Cardiac muscle cell (in vitro differentiated cells and primary cell): ENCODE measurements at places on chromosomes 4 and X.
A peak's percentile ranks its signal among the peaks of the same experiment; 100 is the strongest.

DNA sequence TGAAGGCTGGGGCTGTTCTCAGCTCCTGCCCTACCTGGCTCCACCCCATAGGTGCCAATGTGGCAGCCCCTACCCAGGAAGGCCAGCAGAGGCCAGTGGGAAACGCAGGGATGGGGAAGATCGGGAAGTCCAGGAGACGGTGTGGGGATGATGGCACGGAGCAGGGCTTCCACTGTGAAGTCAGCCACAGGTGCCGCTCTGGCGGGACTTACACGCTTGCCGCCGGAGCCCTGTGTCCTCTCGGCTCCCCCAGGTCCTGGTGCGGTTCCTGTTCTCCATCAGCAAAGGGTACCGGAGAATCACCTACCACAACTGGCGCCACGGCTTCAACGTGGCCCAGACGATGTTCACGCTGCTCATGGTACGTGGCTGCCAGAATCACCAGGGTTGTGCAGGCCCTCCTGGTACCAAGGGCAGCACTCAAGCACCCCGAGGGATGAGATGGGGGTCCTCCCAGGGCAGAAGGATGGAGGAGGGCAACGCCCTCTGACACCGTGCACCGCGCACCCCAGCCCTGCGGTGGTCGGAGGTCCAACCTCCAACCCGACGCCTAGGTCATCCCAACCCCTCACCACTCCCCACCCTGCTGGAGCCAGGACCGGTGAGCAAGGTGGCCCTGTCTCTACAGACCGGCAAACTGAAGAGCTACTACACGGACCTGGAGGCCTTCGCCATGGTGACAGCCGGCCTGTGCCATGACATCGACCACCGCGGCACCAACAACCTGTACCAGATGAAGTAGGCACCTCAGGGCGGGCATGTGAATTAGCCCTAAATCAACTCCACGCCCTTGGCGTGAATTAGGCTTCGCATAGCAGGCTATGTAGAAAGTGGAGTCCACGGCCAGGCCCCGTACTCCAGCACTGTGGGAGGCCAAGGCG lies 12.0 kb downstream of the ATP5ME start:
- DNase-seq = no peak

GRCh38 chr4:57194068-57194611 lies 84.0 kb upstream of the IGFBP7 start:
- DNase-seq = peak; percentile 24

DNA sequence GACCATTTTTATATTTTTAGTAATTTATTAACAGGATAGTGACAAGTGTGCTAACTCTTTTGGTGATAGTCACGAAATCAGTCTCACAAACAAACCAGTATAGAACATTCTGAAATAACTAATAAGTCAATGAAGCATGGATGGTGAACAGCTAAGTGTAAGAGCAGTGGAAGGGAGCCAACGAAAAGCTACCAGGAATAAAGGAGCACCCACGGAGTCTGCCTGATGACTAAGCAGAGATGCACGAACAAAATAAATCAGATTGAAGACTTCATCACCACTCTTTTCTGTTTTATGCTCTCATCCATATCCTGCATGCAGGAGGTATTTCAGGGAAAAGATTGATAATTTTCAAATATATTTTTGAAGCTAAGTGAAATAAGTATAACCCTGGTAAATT lies 891.1 kb upstream of the HS3ST1 start:
- DNase-seq = peak; percentile 54

DNA sequence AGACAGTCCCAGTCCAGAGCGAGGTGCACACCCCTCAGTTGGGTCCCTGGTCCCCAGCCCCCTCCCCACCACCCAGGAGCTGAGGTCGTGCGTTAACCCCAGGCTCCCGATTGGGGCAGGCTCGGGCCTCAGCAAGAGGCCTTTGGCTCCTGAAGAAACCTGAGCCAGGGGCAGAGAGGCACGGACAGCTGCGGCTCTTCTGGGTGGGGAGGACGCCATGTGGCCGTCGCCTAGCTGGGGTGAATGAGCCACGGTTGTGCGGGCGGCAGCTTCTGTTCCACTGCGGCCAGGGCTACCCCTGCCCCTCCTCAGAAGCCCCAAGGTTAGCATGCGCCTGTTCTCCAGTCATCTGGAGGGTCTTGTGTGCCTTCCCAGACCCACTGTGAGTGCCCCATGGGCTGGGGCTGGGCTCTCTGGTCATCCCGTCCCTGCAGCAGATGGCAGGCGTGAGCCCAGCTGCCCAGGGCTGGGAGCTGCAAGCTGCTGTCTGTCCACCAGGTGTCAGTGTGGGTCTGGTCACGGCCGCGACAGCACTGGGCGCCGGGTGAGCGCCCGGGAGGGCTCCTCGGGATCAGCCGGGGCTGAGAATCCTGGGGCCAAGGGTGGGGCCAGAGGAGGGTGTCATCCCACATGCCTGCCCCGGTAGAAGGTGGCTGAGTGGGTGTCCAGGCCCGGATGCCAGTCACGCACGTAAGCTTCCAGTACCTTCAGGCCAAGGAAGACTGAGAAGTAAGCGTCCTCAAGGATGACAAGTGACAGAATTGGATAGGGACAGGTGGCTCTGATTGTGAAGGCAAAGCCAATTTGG lies 21.9 kb downstream of the ATP2B3 start:
- peak; percentile 70 for DNase-seq

DNA sequence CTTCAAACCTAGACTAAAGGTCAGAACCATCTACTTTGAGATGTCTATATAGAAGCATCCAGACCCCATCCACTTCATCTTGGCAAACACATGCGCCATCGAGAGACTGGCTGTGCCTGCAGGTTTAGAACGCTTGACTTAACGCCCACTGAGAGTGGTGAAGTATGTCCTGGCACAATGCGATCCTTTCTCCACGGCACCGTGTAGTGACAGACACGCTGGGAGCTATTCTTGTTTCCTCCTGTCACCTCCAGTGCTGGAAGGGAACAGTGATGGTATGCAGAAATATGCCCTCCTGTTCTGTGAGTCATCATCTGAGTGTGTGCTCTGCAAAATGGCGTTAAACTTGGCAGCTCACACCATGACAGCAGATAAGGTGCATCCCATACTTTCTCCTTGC lies 330.2 kb downstream of the NLGN4X start:
- no peak for DNase-seq

DNA sequence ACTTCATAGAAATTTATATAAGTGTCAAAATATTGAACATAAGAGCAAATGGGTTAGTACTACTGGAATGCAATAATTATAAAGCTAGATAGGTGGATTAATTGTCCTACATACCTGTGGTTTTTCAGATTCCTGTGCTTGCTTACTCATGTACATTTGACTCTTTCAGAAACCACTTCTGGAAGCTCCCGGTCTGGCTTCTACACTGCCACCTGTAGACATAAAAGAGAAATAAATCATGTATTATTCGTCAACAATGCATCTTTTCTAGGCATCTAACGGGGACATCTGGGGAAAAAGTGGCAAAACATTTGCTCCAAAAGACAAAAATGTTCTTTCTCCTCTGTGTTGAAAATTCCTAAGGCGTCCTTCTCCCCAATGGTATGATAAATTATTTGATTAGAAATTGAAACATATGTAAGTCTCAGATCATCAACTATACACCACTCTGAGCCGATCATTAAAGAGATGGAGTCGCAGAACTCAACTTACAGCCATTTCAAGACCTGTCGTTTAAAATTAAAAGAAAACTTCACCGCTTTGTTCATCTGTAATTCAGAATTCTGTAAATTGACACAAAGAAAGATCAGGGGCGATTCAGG lies 648.7 kb upstream of the DIPK2B start:
- peak; percentile 30 for DNase-seq

DNA sequence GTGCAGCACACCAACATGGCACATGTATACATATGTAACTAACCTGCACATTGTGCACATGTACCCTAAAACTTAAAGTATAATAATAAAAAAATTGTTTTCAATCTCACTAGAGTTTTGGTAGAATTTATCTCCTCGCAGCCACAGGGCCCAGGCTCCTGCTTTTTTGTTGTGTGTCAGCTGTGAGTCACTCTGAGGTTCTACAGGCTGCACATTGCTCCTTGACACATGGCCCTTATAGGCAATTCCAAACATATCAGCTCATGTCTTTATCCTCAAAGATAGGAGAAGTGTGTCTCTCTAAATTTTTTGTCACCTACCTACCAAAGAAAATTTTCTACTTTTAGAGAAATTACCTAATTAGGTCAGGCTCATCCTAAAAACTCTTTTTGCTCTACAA lies 252.1 kb upstream of the ADGRL3 start:
- DNase-seq = no peak

DNA sequence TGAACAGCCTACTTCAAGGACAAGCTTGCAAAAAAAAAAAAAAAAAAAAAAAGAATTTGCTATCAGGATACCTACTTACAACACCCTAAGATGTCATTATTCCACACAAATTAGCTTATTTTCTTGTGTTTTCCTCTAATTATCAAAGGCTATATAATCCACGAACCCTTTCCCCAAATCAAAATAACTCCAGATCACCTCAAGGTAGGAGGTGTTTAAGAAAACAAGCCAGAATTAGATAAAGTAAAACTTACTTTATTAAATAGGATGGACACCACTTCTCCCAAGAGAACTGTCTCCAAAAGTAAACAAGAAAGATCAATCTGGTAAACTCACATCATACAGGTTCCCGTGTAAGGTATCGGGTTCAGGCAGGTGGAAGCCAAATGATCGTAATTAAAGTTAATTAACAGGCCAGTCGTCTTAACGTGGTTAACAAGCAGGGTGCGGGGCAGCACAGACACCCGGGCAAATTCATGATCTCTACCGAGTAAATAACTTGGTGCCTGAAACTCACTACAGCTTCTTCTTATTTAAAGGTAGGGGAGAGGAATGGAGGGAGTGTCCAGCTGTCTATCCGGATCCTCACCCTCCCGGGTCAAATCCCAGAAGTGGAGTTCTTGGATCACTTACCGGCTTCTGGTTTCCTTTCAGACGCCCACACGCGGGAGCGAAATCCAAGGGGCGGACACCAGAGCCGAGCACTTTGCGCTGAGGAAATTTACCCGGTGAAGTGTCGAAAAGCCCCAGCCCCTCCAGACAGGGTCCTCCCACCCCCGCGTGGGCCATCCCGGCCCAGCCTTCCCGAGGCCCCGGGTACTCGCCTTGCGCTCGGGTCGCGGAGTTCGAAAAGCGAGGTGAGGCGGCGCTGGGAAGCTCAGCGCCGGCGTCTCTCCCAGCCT lies 708 bp downstream of the ARAP2 start:
- peak; percentile 20 for DNase-seq
